ENCODE measurements at places on chromosomes 11 and 22.

DNA sequence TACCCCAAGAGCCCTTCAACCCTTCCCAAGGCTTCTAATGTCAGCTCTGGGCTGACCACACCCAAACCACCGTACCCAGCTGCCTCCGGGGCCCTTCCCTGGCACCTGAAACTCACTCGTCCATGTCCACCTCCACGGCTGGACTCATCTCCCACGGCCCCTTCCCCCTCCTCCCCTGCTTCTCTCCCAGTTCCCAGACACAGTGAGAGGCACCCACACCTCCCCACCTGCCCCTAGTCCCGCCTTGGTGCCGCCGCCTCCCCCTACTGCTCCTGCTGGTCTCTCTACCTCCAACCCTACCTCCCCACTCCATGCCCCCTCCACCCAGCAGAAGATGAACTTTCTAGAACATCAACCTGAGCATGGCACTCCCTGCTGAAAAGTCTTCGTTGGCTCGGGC lies 39.5 kb downstream of the ELFN2 start:
- no peak for DNase-seq

- DNase-seq: no peak
Observed at GRCh38 chr11:115366826-115367225, 137.4 kb downstream of the CADM1 start.

DNA sequence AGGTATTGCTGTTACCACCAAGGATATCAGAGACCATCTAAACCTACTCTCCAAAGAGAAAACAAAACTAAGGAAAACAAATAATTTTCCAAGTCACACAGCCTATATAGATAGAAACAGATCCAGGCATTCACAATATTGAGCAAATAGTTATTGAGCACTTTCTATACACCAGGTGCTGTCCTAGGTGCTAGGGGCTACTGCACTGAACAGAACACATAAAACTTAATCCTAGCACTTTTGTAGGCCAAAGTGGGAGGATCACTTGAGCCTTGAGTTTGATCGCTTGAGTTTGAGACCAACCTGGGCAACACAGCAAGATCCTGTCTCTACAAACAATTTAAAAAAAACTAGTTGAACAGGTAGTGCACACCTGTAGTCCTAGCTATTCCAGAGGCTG lies 44.6 kb downstream of the SERGEF start:
- no peak for DNase-seq

DNA sequence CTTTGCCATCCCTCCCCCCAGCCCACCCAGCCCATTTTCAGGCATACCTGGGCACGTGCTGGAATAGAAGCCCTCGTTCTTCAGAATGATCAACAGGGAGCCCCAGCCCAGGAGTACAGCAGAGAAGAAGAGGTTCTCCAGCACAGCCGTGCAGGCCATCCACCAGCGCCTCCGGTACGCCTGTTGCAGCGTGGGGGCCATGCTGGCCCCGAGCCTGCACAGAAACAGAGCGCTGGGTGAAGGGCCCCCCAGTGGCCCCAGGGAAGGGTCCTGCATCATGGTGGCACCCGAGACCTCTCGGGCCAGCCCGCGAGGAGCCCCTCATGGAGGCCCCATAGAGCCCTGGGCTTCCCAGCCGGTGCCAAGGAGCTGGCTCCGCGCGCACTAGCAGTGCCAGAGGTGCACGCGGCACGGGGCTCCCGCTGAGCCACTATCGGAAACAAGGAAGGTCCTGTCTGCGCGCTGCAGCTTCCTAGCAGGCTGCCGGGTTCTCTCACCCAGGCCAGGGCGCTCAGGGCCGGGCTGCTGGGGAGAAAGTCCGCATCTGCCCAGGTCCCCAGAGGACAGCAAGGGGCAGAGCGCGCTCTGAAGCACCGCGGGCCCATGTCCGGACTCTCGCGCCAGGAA lies 1.5 kb downstream of the SLC43A1 start:
- DNase-seq: no peak

DNA sequence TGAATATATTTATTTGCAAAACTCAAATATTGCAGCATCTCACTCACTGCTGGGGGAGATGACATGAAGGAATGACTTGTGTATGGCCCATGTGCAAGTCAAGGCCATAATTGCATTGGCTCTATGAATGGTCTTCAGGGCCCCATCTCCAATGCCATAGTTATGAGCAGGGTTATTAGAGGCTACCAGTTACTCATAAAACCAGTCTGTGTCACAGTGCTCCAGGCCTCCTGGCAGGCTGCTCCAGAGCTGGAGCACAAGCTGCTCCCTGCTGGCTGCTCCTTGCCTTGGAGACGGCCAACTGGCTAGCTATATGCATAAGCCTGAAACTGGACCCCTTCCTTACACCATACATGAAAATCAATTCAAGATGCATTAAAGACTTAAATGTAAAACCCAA lies 145.7 kb downstream of the TRPC6 start:
- no peak for DNase-seq

DNA sequence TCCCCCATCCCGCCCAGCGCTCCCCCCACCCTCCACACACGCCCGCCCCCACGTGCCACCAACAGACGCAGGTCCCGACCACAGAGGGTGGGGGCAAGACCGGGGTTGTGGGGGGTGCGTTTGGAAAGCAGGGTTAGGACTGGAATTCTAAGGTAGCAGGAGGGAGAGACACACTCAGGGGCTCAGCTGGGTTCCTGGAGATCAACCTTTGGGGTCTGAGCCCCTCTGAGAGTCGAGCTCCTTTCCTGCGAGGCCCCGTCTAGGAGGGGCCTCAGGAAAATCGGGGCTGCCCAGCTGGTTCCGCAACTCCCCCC lies 429 bp downstream of the PGGHG start:
- no peak for DNase-seq

- DNase-seq: no peak
Observed at GRCh38 chr11:27216270-27217149, 146.5 kb downstream of the CCDC34 start.

DNA sequence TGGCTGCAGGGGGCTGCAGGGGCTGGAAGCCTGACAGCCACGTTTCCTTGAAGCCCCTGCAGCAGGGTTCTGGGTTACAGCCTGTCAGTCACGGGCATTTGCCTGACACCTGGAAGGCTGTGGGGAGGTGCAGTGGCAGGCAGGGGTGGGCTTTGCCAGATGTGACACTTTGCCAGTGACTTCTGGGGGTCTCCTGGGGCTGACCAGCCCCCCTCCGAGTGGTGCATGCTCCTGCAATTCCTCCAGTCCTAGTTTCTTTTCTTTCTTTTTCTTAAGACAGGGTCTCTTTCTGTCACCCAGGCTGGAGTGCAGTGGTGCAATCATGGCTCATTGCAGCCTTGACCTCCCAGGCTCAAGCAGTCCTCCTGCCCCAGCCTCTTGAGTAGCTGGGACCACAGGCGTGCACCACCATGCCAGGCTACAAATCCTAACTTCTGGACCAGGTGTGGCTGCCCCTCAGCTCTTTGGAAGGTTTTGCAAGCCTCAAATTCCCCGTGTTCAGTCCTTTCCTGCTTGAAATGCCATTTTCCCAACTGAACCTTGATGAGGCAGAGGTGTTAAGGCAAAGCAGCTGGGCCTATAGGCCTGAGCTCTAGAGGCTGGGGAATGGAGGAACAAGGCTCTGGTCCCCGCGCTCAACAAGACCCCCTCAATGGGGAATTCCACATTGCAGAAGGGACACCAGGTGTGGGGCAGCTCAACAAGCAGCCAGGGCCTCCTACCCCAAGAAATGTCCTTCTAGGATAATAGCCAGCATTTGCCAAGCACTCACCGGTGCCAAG lies 20.2 kb upstream of the CHKA start:
- no peak for DNase-seq

- DNase-seq: no peak
Observed at GRCh38 chr11:107702723-107703122, 9.1 kb downstream of the SLN start.

GRCh38 chr11:92347454-92347853 lies 122.8 kb downstream of the FAT3 start:
- no peak for DNase-seq

- no peak for DNase-seq
Observed at GRCh38 chr22:44540756-44541670, 43.0 kb upstream of the RTL6 start.

DNA sequence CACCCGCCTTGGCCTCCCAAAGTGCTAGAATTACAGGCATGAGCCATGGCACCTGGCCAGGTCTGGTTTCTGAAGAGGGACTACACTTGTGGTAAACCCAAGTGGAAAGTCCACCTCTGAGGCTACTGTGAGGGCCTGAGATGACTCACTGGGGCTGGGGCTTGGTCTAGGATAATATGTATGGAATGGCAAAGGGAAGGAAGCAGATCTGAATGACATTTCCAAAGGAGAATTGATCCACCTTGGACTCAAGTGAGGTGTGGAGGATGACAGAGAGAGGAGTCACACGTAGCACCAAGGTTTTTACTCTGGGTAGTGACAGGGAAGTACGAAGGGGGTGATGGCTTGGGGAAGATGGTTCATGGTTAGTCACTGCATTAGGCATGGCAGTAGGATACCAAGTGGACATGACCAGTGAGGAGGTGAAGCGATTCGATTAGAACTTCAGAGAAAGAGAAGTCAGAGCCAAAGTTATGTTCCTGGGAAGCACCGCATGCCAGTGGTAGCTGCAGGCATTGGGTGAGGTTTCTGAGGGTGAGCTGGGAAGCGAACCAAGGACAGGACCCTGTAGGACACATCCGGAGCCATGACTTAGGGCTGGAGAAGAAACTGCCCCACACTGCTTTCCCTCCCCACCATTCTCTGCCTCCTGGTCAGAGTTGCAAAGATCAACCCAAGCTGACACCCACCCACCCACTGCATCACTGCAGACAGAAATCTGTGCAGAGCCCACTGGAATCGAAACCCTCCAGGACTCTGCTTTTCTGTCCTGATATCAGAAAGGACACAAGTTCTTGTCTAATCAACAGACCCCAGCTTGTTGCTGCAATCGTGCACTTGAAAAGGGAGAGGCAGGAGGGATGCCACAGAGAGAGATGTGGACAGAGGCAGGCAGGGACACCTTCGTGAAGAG lies 13.0 kb upstream of the BCL9L start:
- no peak for DNase-seq

DNA sequence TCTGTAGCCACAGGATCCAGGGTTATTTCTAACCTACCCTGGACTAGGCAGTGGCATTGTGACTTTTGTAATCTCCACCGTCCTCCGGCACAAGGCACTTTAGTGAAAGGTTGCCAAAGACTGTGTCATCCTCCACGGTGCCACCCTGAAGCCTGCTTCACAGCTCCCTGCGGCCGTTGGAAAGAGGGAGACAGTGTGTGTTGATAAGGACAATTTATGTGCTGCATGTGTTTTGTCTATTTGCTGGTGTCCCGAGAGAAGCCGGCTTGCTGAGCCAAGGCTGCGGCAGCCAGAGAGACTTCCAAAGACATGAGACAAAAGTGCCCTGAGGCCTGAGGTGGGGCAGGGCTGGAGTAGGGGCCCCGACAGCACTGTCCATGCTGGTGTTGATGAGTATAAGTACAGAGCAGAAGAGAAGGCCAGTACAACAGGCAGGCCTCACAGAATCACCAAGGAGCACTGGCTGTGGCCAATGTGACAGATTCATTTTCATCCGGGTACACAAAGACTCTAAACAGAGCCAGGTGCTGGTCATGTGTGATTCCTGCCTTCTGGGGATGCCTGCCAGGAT lies 40.9 kb downstream of the GALNT18 start:
- DNase-seq: no peak

DNA sequence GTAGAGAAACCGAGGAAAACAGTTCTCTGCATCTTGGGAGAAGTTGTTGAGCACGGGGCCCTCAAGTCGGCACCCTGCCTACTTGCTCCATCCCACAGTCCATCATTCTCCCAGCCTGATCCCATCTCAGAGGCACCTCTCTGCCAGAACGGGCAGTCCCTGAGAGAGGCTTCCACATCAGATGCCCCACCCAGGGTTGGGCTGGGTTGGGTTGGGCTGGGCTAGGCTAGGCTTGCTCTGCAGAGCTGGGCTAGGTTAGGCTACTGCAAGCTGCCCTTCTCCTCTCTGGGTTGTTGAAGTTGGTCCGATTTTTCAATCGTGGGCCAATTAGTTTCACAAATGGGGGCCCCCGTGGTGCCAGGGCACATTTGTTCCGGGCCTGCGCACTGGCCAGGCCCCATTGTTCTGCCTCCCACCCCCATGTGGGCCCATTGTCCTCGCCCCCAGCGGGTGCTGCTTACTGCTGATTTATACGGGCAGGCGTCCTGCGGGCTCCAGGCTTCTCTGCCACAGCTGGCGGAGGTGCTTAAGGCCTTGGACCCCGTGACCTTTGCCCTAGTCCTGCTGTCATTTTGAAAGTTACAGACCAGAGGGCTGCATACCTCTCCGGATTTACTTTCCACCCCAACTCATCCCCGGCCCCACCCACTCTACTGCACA lies 63.7 kb upstream of the NNMT start:
- no peak for DNase-seq

DNA sequence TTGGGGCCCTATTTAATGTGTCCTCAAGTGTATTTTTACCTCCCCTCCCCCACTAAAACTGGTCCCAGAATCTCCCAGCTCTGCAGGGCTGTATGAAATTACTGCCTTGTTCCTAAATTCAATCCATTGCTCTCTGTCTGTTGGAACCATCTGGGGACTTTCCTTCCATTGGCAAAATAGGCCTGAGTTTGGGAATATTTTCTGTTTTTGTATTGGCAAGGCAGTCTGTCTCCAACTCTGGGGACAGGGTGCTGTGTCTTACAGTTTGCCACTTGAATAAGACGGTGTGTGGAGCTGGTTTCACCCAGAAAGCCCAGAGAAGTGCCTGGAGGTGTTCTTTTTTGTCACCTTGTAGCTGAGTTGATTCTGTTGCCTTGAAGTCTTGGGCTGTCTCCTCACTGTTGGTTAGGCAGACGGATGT lies 1.3 kb downstream of the PACS1 start:
- DNase-seq: no peak

GRCh38 chr22:50530580-50530876 lies 716 bp upstream of the TYMP start:
- DNase-seq: no peak

- DNase-seq: no peak
Observed at GRCh38 chr11:119155733-119156492, 7.1 kb downstream of the ABCG4 start.

DNA sequence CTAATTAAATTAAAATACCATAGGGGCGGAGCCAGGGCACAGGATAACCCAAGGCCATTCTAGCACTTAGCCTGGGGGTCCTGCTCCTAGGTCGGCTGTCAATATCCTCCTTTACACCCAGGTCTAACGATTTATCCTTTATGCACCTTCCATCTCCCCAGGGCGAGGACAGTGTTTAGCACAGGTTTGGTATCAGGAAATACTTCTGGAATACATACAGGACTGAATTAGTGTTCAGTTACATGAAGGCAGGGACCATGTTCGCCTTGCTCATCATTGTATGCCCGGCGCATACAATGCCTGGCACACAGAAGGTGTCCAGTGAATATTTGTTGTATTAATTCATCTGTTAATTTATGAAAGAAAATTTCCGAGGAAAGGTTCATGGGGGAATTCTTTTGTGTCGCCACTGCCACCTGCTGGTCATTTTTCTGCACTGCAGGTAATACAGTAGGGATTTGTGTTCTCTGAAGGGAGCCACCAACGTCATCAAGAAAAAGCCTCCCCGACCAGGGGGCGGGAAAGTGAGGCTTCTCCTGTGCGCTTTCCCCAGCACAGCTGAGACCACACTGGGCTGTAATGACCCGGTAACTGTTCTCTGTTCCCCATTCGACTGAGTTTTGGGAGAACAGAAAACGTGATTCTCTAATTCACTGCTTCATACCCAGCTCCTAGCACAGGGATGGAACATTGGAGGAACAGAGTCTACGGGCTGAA lies 68.7 kb upstream of the ASPHD2 start:
- peak; percentile 53 for DNase-seq
